A673 (cell line): ENCODE measurements at places on chromosomes 3 and 15.

DNA sequence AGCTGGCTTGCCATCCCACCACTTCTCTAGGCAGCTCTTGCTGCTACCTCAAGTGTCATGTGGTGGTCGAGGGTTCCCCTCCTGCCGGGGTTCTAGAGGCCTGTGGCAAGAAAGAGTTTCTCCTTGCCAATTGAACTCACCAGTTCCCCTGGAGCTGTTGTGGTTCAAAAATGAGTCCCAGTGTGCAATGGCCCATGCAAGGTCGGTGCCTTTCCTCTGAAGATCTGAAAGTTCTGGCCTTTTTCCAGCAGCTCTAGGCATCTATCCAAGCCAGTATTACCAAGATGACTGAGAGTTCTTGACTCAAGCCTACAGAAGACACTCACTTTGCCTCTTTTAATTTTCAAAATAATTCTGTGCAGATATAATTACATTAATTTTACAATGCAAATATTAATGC lies 163.6 kb downstream of the KCNMB2 start:
- DNase-seq, result no peak

- DNase-seq, result no peak
Measured at GRCh38 chr3:112374333-112374734, 41.4 kb downstream of the CD200 start.

GRCh38 chr15:50911621-50912020 lies 3.1 kb downstream of the AP4E1 start:
- DNase-seq, result no peak

GRCh38 chr3:16500093-16500492 lies 13.4 kb downstream of the RFTN1 start:
- no peak for DNase-seq

- DNase-seq, result no peak
Measured at GRCh38 chr3:81198756-81199155, 562.7 kb downstream of the GBE1 start.

DNA sequence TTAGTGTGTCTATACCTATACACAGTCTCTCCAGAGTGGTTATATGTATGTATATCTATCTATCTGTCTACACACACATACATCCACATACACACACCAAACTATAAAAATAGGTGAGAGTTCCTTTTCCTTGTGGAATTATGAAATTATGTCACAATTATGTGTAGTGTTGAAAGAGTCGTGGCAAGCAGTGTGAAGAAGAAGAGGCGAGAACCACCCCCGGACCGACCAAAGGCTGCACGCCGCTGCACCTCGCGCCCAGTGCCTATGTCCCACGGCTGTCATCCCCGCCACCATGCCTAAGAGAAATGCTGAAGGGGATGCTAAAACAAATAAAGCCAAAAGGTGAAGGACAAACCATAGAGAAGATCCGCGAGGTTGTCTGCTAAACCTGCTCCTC lies 95.0 kb upstream of the RAP2B start:
- DNase-seq, result no peak

DNA sequence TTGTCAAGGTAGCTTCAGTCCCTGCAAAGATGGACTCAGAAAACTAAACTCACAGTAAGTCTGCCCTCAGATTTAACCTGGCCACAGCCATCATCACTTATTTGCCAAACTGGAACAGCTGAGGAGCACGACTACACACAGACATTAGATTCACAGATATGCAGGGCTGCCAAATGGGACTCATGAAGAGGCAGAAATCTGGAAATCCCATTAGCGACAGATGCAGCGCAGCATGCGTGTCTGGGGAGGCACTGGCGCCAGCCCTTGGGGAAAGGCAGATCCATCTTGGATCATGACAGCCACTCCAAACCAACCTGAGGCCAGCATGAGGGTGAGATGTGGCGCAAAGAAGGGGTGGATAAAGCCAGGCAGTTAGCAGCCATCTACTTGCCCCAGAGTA lies 160.7 kb upstream of the TSC22D2 start:
- DNase-seq, result no peak

DNA sequence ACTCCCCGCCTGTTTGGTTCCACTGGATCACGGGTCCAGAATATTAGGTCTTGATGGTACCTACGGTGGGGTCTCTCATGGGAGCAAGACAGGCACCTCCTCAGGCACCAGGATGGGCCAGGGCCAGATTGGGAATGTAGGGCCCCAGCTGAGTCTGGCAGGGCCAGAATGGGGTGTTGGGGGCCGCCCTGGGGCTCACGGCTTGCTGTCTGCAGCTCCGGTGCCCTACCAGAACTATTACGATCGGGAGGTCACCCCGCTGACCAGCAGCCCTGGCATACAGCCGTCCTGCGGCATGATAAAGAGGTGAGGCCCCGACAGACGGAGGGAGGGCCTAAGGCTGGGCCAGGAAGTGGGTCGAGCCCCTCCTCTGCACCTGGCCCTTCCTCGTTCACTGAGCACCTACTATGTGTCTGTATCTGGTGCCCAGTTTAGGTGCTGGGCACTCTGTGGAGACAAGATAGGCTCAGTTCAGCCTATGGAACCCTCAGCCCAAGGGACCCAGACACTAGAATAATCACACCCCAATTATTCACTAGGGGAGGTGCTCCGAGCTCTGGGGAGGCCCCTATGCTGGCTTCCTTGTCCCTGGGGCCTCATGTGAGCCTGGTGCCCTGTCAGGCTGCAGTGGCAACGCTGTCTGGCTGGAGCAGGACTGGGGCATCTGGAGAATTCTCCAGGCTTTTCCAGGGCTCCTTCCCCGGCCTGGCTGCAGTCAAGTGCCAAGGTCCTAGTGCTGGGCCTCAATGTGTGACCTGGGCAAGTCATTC lies 37.9 kb downstream of the PSTPIP1 start:
- DNase-seq, result no peak
